Omental fat pad (tissue), 4 donors: ENCODE measurements at places on chromosomes 4 and X. TPM values are rescaled to one million over a fixed set of nuclear protein-coding genes. Genes with fewer than 3 reads are reported as not detected.

DNA sequence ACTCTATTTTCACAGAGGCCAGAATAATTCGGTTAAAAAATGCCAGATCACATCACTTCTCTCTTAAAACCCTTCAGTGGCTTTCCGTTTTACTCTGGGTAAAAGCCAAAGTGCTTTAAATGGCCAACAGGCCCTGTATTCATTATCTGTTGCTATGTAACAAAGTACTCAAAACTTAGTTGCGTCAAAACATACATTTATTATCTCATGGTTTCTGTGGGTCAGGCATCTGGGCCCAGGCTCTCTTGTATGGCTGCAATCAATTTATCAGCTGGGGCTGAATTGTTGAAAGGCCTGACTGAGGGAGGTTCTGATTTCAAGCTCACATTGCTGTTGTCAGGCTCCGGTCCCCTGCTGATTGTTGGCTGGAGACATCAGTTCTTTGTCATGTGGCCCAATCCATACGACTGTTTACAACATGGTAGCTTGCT is 72.7 kb upstream of the H2AZ1 start:
- no peak for DNase-seq

GRCh38 chr4:141413366-141413765 is 192.7 kb downstream of the ZNF330 start:
- DNase-seq, result no peak

DNA sequence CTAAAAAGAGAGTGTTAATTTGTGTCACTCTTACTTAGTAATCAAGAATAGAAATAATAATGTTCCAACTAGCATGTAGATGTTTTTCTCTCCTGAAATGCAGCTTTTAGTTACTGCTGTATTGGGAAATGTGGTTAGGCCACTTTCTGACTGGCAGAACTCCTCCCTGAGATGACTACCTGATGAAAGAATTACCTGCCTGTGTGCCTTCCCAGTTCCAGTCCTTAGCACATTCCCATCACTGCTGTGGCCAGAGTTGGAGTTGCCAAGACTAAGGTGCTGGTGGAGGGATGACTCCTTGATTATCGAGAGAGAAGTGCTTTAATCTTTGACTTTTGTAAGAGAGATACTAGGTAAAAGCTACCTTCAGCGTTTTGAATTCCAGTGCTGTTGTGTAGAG is 9.5 kb downstream of the GAB1 start:
- DNase-seq, result no peak

- no peak for DNase-seq
Observed at GRCh38 chr4:48602763-48603162, 112.7 kb downstream of the ZAR1 start.

- no peak for DNase-seq
Observed at GRCh38 chrX:126165721-126166461, at the start of gene DCAF12L2. Gene DCAF12L2 (minus strand): TSS chrX:126166289. CDS start chrX:126165924, 365 bp downstream.

DNA sequence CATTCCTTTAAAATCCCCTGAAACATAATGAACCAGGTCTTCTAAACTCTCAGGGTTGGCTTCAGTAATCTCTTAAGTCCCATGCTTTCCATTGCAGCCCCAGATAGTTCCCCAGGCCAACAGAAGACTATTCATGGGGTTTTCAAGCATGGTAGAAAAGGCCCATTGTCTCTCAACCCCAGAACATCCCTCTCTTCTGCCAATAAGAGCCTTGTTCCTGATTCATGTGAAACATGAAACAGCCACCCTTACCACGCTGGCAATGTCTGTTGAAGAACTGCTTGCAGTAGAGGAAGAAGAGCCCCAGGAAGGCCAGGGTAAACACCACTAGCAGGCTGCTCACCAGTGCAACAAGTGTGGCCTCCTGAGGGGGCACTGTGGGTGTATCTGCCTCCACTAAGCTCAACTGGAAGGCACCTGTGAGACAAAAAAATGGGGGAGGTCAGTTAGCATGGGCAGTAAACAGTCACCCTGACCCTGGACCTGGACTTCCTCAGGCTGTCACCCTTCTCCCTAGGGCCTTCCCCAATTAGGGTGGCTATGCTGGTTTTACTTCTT is 36.4 kb downstream of the EDA2R start:
- no peak for DNase-seq

- no peak for DNase-seq
Observed at GRCh38 chr4:7202411-7202810, 10.1 kb downstream of the SORCS2 start.

ADH1A gene
- total RNA-seq, result 19.3 TPM

SSX3 gene
- total RNA-seq, result not detected
